ENCODE measurements at places on chromosomes 6 and 20.

GRCh38 chr6:137112067-137112355 lies 61.4 kb downstream of the IL22RA2 start:
- DNase-seq, result no peak

- DNase-seq, result no peak
Measured at GRCh38 chr20:18091623-18092022, 33.9 kb upstream of the OVOL2 start.

GRCh38 chr20:64084685-64085152 lies 521 bp upstream of the LKAAEAR1 start:
- DNase-seq, result no peak

- no peak for DNase-seq
Measured at GRCh38 chr6:42690151-42690702, 32.2 kb downstream of the PRPH2 start.
